Fibroblast of skin of left quadriceps (primary cell): ENCODE measurements at places on chromosomes 16 and 17.

DNA sequence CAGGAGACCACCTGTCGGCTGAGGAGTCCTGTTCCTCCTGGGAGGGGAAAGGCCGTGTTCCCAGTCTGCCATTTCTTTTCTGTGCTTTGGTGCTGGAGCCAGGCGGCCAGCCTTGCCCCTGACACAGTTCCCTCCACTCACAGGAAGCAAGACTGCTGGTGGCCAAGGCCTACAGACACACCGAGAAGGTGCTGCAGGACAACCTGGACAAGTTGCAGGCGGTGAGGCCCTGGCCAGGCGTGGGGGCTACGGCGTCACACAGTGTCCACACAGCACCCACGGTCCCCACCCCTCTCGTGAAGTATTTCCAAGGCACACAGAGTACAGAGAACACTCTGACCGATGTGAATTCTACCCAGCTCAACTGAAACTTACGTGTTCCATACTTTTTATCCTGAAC is 6.1 kb upstream of the RPL13 start:
- DNase-seq, result no peak

- no peak for DNase-seq
Observed at GRCh38 chr17:65629234-65629690, 67.8 kb upstream of the AXIN2 start.

DNA sequence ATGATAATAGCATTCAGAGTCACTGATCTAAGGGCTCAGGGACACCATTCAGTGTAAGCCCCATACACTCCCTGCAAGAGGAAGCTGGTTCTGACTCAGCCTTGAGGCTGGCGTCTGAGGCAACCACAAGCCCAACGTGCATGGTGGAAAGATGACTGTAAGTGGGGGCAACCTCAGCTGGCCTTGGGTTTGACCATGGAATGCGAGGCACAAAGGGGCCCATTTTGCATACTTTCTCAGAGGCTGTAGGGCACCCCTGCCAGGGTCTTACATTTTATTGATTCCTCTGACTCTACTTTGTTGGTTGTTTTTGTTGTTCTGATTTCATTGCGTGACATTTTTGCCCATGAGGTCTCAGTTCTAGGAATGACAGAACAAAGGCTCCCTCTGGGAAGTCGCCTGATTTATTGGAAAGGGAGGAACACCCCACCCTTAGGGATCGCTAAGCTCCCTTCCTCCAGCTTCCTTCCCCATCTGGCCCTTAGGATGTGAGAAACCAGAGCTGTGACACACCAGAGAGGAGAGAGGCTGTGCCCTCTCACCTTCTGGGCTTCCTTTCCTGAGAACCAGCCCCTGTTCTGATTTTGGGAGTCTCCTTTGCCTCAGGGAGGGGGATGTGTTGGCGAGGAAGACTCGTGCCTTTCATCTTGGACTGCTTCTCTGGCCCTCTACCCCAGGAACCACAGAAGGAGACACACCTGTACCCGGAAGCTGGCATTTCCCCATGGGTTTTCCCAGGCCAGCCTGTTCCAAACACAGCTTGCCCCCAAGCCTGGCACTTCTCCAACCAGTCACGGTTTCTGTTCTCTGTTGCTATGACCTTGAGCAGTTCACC is 5.6 kb upstream of the CIITA start:
- DNase-seq, result peak; percentile 57

GRCh38 chr17:53822764-53823163 is at the start of gene KIF2B:
KIF2B (plus strand) TSS chr17:53822927; CDS start chr17:53823034, 107 bp downstream.
- DNase-seq, result no peak

DNA sequence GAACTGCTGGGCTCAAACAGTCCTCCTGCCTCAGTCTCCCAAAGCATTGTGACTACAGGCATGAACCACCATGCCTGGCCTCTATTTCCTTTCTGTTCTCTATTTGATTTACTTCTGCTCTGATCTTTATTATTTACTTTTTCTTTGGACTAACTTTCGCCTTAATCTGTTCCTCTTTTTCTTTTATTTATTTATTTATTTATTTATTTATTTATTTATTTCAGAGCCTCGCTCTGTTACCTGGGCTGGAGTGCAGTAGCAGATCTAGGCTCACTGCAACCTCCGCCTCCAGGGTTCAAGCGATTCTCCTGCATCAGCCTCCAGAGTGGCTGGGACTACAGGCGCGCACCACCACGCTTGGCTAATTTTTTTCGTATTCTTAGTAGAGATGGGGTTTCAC is 1158.3 kb upstream of the GOT2 start:
- no peak for DNase-seq

GRCh38 chr16:17354141-17354601 is 116.6 kb downstream of the XYLT1 start:
- DNase-seq, result no peak

DNA sequence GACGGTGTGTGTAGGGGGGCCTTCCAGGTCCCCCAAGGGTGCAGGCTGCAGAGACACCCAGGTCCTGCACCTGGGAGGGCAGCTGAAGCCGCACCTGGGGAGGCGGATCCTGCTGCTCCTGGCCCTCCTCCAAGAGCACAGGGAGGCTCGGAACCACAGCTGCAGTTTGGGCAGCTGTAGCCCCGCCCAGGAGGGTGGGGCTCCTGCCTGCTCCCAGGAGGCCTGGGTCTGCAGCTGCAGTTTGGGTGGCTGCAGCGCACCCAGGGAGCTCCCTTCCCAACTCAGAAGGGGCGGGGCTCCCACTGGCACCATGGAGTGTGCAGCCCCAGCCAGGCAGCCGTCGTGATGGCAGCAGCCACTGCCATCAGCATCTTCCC is 69.4 kb upstream of the NKD1 start:
- no peak for DNase-seq

GRCh38 chr16:8949536-8950418 is 13.9 kb downstream of the USP7 start:
- no peak for DNase-seq

- DNase-seq, result no peak
Observed at GRCh38 chr17:59400858-59401257, 69.4 kb downstream of the YPEL2 start.

DNA sequence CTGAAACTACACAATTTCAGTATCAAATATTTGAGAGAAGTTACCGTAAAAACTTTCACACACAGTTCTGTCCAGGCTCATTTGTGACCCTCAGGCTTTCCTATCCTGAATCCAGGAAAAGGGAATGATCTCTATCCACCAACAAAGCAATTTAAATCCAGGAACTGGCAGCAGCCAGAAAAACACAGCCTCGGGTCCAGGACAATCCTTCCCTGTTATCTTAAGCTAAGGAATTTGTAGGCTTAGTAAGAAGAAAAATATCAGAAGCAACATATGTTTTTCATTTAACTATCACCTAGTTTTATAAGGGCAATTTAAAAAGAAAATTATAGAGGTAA is 47.1 kb downstream of the TEX2 start:
- no peak for DNase-seq

GRCh38 chr17:83125515-83126274 is 46.3 kb downstream of the METRNL start:
- no peak for DNase-seq

DNA sequence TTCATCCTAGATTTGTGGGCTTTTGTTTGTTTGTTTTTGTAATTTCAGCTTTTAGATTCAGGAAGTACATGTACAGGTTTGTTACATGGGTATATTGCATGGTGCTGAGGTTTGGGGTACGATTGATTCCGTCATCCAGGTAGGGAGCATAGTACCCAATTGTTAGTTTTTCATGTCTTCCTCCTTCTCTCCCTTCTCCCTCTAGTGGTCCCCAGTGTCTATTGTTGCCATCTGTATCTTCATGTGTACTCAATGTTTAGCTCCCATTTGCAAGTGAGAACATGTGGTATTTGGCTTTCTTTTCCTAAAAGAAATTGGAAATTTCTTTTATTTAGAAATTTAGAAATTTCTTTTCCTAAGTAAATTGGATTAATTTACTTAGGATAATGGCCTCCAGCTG is 37.1 kb upstream of the BCAS3 start:
- DNase-seq, result no peak

- peak; percentile 24 for DNase-seq
Observed at GRCh38 chr16:88743693-88744576, 37.6 kb downstream of the CTU2 start.

GRCh38 chr17:74987909-74988711 is 678 bp downstream of the CDR2L start:
- peak; percentile 63 for DNase-seq

DNA sequence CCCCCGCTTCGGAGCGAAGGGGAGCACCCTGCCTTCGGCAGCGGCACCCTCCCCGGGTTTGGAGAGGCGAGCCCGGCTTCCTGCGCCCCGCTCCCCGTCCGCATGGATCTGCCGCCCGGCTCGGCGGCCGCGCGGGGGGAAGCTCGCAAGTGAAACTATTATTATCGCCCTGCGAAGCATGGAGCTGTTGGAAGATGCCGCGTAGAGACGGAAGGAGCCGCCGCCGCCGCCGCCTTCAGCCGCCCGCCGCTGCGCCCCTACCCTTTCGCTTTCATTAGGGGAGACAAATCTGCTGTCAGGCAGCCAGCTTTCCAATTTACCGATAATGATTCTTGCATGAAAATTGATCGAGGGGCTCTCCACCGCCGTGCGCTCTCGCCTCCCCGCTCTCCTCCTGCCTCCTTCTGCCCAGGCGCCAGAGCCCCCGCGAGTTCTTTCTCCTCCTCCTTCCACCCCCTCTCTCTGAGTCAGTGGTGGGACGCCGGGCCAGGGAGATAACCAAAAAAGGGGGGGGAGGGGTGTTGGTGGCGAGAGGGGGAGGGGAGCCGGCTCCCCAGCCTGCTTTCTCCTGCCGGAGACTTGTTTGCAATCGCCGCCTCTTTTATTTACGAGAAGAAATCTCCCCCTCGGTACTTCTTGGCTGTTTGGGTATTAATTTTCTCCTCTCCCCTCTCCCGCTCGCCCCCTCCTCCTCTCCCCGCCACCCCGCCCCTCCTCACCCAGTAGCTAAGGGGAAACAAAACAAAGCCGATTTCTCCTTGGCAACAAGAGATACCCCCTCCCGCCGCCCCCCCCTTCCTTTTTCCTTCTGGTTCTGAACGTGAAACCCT is 58.0 kb upstream of the GSE1 start:
- peak; percentile 69 for DNase-seq

GRCh38 chr16:3856367-3857141 is 24.0 kb downstream of the CREBBP start:
- DNase-seq, result no peak

DNA sequence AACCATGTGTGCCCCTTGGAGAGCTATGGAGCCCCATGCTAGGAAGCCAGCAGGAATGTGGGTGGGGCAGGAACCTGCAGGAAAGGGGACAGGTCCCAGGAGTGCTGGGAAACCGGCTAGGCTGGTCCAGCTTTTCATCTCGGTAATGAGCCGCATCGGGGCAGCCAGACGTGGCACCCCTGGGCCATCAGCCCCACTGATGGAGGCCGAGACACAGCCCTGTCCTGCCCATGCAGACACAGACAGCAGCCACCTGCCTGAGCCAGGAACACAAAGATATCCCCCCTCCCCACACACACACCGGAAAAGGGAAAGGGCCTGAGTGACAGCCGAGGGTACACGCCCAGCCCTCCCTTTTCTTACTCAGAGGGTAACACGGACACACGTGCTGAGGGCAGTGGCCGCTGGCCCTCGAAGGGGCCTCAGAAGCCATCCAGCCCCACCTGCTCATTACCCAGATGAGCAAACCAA is 18.1 kb downstream of the PPL start:
- DNase-seq, result no peak

GRCh38 chr17:58352596-58353388 is 791 bp upstream of the SUPT4H1 start:
- DNase-seq, result no peak

DNA sequence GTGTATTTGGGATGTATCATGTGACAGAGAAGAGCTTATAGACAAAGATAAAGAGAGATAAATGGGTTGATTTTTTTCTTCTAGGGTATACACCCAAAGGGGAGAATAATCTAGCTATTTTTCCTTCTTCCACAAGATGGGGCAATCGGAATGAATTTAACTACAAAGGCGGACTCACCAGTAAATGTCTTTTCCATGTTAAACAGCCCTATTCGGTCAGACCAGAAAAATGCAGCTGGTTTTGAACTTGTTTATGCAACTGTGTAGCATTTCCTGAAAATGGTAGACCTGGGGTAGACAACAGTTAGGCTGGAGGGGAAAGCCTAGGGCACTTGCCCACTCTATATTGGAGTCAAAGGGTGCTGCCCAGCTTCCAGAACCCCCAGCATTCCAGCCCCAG is 477.1 kb downstream of the TOX3 start:
- no peak for DNase-seq

- DNase-seq, result no peak
Observed at GRCh38 chr17:30821871-30822723, 2.4 kb downstream of the CRLF3 start.

GRCh38 chr17:55462711-55463110 is 41.1 kb upstream of the MMD start:
- DNase-seq, result no peak

DNA sequence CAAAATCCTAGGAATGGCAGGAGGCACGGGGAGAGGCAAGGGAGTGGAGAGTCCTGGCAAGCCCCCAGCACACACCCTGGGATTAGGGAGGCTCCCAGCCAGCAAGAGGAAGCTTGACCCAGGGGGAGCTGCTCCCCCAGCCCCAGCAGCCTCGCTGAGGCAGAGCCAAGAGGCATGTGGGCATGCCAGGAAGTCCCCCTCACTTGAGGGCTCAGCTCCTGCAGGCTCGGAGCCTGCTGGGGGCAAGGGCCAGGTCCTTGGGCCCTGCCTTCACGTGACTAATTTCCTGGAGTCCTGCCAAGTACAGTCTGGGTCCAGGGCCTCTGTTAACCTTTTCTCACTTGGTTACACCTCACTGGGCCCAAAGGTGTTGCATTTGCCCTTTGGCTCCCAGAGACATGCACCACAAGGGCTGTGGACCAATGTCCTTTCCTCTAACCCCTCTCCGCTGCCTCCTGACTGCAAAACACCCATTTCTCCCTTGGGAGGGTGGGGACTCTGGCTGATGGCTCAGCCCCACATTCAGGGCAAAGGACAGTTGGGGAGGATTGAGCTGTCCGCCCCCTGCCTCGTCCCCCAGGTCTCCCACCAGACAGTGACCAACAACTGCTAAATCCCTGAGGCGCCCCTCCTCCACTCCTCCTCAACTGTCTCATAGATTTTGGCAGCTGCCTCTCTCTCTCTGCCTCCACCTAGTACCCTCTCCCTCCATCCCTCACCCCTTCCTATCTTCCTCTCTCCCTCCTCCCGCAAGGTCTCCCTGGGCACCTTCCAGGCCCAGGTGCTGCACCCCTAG is 4.4 kb upstream of the SLC47A2 start:
- DNase-seq, result no peak

DNA sequence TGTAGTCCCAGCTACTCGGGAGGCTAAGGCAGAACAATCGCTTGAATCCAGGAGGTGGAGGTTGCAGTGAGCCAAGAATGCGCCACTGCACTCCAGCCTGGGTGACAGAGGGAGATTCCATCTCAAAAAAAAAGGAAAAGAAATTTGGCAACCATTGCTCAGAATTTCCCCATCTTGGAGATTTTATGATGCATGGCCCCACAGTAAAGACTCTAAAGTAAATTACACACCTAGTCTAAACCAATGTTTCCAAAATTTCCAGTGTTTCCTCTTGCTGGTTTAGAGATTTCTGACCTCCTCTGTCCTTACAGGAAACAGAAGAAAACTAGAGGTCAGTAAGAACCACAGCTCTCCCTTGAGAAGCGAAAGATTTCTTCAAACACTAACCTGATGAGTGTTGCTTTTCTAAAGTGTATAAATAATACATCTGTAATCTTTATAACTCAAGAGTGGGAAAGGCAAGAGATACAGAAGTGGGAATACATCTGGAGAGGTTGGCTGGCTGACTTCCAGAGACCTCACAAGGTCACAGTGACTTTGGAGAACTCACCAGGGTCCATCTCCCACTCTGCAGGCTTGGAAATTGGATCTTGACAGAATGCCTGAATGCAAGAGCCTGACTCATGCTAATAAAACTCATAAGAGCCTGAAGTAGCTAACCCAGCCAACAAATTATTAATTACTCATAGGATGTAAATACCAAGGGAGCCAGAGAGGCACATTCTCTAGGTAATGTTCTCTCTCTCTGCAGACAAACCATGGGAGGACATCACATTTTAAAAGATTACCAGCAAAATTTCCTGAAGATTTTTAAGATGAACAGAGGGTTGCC is 8.8 kb downstream of the ADAT1 start:
- no peak for DNase-seq
